ENCODE measurements at places on chromosomes 1 and 21.

DNA sequence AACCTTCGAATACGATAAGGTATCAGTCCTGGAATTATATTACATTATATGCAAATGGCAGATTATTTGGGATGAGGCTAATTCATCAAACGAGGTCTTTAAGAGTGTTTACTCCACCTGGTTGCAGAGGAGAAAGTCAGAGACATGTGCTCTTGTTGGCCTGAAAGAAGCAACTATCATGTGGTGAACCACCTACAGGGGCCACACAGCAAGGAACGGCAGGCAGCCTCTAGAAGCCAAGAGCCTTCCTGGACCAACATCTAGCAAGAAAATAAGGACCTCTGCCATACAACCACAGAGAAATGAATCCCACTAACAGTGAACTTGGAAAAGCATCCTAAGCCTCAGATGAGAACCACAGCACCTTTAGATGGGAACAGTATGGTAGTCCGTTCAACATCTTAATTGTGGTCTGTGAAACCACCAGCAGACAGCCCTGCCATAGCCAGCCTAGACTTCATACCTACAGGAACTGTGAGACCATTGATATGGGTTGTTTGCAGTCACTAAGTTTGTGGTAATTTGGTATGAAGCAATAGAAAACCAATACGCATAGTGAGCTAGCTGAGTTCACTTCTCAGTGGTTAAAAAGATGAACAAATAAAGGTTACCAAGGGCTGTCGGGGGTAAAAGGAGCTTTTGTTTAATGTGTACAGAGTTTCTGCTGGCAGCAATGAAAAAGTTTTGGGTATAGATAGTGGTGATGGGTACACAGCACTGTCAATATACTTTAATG is 345.7 kb upstream of the RUNX1 start:
- DNase-seq: peak; percentile 9

DNA sequence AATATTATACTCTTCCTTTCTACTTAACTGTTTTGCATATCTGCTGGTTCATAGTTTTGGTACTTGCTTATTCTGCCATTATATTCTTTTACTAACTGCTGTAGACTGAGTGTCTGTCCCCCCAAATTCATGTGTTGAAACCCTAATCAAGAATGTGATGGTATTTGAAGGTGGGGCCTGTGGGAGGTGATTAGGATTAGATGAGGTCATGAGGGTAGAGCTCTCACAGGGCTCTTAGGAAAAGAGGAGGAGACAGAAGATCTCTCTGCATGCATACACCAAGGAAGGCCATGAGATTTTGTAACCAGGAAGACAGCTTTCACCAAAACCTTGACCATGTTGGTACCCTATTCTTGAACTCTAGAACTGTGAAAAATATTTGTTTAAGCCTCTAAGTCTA is 354.1 kb upstream of the B3GALT2 start:
- DNase-seq: peak; percentile 41

DNA sequence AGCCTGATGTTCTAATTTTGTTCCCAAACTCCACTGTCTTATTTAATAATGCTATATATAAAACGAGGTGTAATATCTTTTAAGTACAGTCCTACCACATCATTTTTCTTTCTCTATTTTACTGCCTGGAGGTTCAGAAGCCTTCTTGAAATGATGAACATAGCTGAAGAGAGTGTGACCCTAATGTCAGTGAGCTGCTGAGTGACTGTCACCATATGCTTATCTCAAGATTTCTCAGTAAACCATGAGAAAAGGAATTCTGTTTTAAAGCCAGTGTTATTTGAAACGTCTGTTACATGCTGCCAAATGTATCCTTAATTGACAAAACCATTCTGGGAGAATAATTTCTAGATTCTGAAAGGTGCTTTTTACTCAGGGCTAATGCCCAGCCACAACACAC is 503.5 kb upstream of the TMPRSS15 start:
- DNase-seq: no peak

DNA sequence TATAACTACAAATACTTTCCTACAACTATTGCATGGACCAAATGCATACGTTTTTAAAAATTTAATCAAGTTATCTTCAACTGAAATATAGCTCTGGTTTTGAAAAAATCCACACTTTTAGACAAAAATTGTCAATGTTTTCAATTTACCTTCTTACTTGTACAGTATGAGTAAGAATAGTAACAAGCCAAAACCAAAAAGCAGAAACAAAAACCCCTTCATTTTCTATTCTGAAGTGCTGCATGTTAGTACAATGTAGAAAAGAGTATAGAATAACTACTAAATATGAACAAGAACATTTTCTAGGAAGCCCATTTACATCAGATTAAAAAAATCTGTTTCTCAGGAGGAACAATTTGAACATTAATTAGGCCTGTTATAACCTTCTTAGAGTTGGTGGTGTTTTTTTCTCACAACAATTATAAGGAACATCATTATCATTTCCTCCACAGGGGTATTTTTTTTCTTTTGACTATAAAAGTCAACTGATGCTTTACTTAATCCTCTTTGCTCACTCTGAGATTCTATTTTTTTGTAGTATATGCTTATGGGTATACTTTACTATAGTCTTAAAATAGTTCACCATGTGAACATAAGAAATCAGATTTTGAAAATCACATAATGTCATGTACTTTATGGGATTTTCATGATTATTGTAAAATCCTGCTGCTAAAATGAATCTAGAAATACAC is 475.4 kb downstream of the PTBP2 start:
- DNase-seq: no peak

DNA sequence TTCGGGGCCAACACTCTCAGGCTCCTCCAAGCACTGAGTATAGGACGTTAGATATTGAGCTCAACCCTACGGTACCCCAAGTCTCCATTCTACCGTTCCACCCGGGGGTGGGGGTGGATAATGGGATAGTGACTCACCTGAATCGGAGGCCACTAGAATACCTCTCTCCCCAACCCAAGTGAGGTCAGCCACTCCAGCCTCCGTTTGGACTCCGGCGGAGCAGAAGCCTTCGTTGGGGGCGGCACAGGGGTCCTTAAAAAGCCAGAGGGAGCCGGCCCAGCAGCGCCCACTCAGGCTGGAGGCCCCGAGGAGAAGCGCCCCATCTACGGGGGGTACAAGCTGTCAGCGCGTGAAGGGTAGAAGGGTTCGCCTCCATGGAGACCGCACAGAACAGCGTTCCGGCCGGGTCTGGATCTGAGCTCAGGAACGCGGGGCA is 556 bp downstream of the WDR77 start:
- peak; percentile 24 for DNase-seq

GRCh38 chr21:45932922-45933502 is 48.6 kb upstream of the COL6A1 start:
- peak; percentile 61 for DNase-seq

DNA sequence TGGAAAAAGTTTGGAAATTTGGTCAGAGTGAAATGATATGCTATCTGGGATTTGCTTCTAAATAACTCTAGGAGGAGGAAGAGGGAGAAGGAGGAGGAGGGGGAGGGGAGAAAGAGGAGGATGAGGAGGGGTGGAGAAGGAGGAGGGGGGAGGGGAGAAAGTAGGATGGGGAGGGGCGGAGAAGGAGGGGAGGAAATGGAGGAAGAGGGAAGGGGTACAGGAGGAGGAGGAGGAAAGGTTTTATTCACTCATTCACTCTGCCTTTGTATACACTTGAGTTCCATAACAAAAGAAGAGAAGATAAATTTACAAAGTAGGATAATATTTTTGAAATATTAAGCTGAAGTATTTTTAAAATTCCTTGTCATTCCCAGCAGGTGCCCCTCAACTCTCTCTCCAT is 6.3 kb upstream of the VPS26C start:
- DNase-seq: no peak

DNA sequence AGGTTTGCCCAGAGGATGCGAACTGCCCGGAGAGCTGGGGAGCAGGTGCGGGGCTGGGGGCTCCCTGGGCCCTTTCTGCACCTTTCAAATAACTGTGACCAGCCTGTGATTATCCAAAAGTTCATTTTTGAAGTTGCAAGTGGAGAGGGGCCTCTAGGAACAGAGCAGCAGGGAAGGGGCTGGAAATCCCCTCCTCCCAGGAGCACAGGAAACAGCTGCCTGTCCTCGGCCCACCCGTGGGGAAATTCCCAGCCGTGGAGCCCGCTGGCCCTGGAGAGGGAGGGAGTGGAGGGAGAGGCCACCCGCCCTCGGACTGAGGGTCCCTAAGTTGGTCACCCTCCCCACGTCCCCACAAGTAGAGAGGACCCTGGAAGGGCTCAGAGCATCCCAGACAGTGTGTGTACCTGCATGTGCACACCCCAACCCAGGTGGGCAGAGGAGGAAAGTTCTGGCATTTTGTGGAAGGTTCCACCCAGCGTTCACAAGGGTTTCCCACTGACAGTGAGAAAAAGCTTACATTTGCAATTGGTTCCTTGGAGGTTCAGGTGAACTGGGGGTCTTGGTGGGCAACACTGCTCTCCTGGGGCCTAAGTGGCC is 1.2 kb upstream of the TNFRSF4 start:
- peak; percentile 36 for DNase-seq

GRCh38 chr1:248757784-248758195 is 2.2 kb upstream of the LYPD8 start:
- DNase-seq: no peak

DNA sequence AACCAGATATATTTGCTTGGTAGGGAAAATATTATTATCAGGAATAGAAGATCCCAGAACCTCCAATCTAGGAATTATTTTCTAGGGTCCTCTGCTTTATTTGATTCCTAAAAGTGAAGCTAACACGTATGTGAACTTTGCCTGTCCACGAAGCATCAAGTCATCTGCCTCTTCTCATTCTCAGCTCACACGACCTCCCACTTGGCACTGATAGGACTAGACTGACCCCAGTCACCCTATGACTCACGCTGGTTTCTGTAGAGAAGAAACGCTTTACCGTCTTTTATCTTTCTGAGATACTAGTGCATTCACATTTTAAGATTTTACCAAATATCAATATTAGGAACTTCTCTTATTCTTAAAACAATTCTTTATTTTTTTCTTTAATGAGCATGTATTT is 2.0 kb upstream of the KRTAP19-7 start:
- no peak for DNase-seq
